HCT116 (cell line): ENCODE measurements at places on chromosomes 4 and X.

- H3K4me1 ChIP-seq, result no peaks in the 10 kb centered on the region
- no peaks in the 10 kb centered on the region for H3K36me3 ChIP-seq
- DNase-seq, result no peak
Measured at GRCh38 chrX:30190426-30190825, 24.9 kb upstream of the MAGEB2 start.

- no peak overlapping the region for H3K27ac ChIP-seq
- DNase-seq, result no peak
- peaks cover 27% of the 10 kb centered on the region for H3K4me1 ChIP-seq
Measured at GRCh38 chr4:7041801-7042502, 1.2 kb upstream of the TADA2B start.

DNA sequence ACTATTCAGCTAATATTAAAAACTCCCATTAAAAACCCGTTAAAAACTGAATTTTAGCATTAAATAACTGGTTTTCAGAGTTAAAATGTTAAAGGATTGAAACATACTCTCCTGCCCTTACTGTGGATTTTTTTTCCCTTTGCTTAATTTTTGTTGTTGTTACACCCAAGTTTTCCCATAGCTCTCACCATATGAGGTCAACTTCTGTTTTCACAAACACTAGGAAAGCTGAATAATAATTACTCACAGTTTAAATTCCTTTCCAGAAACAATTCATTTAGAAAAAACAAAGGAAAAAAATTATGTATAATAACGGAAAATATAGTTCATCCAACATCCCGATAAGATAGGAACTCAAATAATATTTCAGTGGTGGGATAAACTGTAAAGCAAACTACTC, 129.0 kb downstream of the PPP3CA start:
- peaks cover 34% of the 10 kb centered on the region for H3K4me1 ChIP-seq
- peak overlapping the region; percentile 43; the same call in 1 of the 2 replicates for H3K27ac ChIP-seq
- no peaks in the 10 kb centered on the region for H3K27me3 ChIP-seq
- no peak overlapping the region for H3K4me3 ChIP-seq
- no peak for DNase-seq
- H3K36me3 ChIP-seq, result no peaks in the 10 kb centered on the region

GRCh38 chrX:31715675-31716074, 643.8 kb upstream of the FTHL17 start:
- H3K36me3 ChIP-seq, result no peaks in the 10 kb centered on the region
- H3K27me3 ChIP-seq, result no peaks in the 10 kb centered on the region
- H3K4me1 ChIP-seq, result no peaks in the 10 kb centered on the region
- DNase-seq, result no peak
- no peak overlapping the region for H3K27ac ChIP-seq

GRCh38 chrX:54157561-54157960, 25.5 kb downstream of the FAM120C start:
- no peak for DNase-seq
- no peaks in the 10 kb centered on the region for H3K4me1 ChIP-seq
- H3K27ac ChIP-seq, result no peak overlapping the region
- no peaks in the 10 kb centered on the region for H3K27me3 ChIP-seq

GRCh38 chr4:3473181-3473950, 10.3 kb downstream of the DOK7 start:
- H3K4me1 ChIP-seq, result no peaks in the 10 kb centered on the region
- DNase-seq, result no peak
- H3K36me3 ChIP-seq, result no peaks in the 10 kb centered on the region
- H3K27me3 ChIP-seq, result no peaks in the 10 kb centered on the region

- H3K36me3 ChIP-seq, result no peaks in the 10 kb centered on the region
- no peak overlapping the region for H3K27ac ChIP-seq
- H3K4me3 ChIP-seq, result no peak overlapping the region
- no peaks in the 10 kb centered on the region for H3K4me1 ChIP-seq
Measured at GRCh38 chrX:97714072-97714471, 830.4 kb downstream of the RPA4 start.

- H3K4me3 ChIP-seq, result no peak overlapping the region
- H3K4me1 ChIP-seq, result peaks cover 9% of the 10 kb centered on the region; the same call in 1 of the 2 replicates
- DNase-seq, result no peak
- H3K27ac ChIP-seq, result no peak overlapping the region
Measured at GRCh38 chr4:184980261-184980660, 38.0 kb upstream of the HELT start.

DNA sequence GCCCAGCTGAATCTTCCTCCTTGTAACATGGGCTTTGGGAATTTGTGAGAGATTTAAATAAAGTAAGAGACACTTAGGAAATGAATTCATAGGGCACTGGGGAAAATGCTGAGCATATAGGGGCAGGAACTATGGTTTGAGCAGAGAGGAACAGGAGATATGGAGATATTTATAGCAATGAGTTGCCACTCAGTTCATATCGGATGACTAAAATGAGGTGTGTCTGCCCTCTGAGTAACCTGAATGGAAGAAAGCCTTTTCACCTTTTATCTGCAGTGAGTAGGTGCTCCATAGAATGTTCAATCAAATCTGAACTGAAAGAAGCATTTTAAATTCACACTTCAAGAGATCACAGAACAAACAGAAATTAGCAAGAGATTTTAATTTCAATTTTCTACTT, 105.7 kb downstream of the CEP44 start:
- no peak for DNase-seq
- H3K36me3 ChIP-seq, result no peaks in the 10 kb centered on the region
- no peaks in the 10 kb centered on the region for H3K27me3 ChIP-seq
- peaks cover 13% of the 10 kb centered on the region for H3K4me1 ChIP-seq
- no peak overlapping the region for H3K4me3 ChIP-seq
- no peak overlapping the region for H3K27ac ChIP-seq

DNA sequence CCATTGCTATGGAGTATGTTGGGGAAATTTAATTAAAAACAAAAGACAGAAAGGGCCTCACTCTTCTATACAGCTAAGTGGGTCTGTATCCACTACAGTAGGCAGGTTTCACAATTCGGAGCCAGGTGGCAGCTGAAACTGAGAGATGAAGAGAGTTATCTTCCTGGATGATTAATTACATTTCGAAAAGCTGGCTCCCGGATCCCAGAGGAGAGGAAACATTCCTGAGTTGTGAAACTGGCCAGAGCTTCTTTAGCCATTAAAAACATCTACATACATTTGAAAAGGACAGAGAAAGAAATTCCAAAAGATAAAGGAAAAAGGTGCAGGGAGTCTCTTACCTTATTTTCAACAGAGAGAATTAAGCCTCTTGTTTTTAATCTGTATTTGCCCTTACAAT, 15.5 kb upstream of the PDZD4 start:
- H3K36me3 ChIP-seq, result no peaks in the 10 kb centered on the region
- no peaks in the 10 kb centered on the region for H3K27me3 ChIP-seq
- DNase-seq, result no peak
- no peaks in the 10 kb centered on the region for H3K4me1 ChIP-seq
- H3K27ac ChIP-seq, result no peak overlapping the region

DNA sequence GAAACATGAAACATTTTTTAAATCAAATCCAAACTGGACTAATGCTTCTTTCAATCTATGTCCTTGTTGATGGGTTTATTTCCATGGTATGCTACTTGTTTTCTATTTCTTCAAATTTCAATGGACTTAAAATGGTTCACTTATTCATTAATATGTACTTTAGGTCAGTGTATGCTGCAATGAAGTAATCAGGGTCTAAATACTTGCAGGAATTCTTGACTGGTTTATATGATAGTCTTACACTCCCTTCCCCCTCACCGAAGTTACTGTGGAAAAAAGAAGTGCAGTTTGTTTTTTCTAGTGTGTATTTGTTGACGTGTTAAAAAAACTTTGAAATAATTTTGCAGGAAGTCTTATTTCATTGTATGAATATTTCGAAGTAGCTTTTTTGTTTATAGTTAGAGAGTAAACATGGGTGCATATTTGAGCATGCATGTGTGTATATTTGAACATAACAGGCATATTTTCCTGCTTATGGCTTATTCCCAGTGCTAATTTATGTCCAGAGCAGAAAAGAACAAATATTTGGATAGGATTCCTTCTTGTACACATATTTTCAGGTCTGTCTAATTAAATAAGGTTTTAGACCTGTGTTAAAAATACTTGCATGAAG, 65.0 kb downstream of the LIMCH1 start:
- H3K27ac ChIP-seq, result no peak overlapping the region
- H3K4me3 ChIP-seq, result no peak overlapping the region
- DNase-seq, result no peak
- H3K27me3 ChIP-seq, result no peaks in the 10 kb centered on the region
- peaks cover 9% of the 10 kb centered on the region; the same call in 1 of the 2 replicates for H3K4me1 ChIP-seq

GRCh38 chr4:17168571-17168970, 270.1 kb upstream of the LDB2 start:
- no peak overlapping the region for H3K4me3 ChIP-seq
- peaks cover 12% of the 10 kb centered on the region for H3K4me1 ChIP-seq
- DNase-seq, result no peak
- no peaks in the 10 kb centered on the region for H3K36me3 ChIP-seq

DNA sequence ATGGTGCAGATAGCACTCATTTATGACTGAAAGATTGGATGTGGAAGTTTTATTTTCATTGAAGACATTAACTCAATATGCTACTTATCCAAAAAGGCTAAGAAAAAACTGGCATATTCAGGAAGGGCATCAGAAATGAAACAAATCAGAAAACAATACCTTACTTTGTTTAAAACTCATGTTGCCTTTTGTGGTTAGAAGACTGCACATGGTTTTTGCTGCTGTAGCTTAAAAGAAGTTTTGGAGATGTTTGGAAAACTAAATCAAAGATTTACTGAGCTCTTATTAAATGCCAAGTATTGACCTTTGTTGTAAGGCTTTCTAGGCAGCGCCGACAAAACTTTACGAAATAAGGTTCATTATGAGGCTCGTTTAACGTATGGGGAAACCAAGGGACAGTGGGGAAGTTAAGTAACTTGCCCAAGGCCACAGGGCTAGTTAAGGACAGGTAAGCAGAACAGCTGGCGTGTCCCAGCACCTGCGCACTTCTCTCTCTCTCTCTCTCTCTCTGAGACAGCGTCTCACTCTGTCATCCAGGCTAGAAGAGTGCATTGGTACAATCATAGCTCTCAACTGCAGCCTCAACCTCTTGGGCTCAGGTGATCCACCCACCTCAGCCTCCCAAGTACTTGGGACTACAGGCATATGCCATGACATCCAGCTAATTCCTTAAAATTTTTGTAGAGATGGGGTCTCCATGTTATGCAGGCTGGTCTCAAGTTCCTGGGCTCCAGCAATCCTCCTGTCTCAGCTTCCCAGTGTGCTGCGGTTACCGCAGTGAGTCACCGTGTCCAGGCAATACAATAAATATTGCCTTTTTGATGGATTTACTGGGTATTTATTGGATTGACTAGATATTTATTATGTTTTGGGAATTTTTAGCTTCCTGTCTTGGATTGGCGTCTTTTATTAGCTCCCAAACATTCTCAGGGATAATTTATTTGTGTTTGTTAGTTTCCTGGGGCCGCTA, 16.1 kb downstream of the LRP2BP start:
- H3K27me3 ChIP-seq, result no peaks in the 10 kb centered on the region
- H3K4me1 ChIP-seq, result peaks cover 7% of the 10 kb centered on the region; the same call in 1 of the 2 replicates
- H3K36me3 ChIP-seq, result no peaks in the 10 kb centered on the region
- no peak overlapping the region for H3K4me3 ChIP-seq

- peak; percentile 1 for DNase-seq
- no peaks in the 10 kb centered on the region for H3K4me1 ChIP-seq
- H3K27ac ChIP-seq, result no peak overlapping the region
- no peaks in the 10 kb centered on the region for H3K36me3 ChIP-seq
- H3K27me3 ChIP-seq, result no peaks in the 10 kb centered on the region
Measured at GRCh38 chr4:91325495-91325894, 978.3 kb upstream of the GRID2 start.

DNA sequence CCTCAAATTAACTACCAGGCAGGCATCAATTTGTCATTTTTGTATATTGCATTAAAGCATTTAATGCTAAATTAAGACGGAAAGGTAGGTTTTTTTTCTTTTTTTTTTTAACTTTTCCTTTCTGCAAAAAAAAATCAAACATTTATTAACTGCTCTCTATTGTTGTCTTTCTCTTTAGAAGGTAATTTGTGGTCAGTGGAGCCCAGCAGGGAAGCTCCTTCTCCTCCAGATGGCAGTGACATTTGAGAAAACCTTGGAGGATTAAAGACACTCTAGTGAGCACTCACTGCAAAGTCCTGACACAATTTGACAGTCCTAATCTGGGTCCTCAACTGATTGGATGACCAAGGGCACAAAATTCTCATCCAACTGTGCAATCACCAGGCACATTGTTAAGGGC, 102.4 kb downstream of the SLIT2 start:
- no peaks in the 10 kb centered on the region for H3K36me3 ChIP-seq
- peaks cover 8% of the 10 kb centered on the region; the same call in 1 of the 2 replicates for H3K27me3 ChIP-seq
- H3K4me3 ChIP-seq, result no peak overlapping the region
- no peak for DNase-seq
